GM20000 (cell line): ENCODE measurements at places on chromosomes 11 and 22.
A peak's percentile ranks its signal among the peaks of the same experiment; 100 is the strongest.

DNA sequence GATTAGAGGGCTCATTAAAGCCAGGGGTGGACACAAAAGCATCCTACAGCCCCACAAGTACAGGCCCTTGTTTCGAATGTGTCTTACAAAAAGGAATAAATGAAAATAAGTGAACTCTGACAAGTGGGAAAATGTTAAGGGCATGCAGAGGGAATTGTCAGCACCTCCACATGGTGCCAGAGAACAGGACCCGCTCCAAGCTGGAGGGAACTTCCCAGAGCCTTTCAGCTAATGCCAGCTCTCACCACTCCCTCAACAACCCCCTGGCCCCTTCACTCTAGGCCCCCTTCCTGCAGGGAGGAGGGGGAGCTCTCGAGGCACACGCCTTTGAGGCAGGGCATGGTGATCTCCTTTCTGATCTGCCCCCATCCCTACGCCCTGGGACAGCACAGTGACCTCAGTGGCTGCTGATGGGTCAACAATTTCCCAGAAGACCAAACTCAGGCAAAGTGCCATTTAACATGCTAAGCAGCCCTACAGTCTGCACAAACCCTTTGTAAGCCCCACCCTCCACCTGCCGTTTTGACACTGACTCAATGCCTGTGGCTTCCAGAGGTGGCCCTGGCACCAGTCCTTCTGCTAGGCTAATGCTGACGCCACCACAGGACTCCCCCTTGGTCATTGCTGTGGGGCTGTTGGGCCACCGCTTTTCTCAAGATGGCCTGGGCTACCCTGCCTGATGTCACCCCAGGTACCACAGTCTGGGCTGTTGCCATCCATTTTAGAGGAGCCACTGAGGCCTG, 12.5 kb upstream of the CHST1 start:
- no peak for DNase-seq

GRCh38 chr11:112630496-112630895, 330.7 kb upstream of the NCAM1 start:
- DNase-seq: no peak

DNA sequence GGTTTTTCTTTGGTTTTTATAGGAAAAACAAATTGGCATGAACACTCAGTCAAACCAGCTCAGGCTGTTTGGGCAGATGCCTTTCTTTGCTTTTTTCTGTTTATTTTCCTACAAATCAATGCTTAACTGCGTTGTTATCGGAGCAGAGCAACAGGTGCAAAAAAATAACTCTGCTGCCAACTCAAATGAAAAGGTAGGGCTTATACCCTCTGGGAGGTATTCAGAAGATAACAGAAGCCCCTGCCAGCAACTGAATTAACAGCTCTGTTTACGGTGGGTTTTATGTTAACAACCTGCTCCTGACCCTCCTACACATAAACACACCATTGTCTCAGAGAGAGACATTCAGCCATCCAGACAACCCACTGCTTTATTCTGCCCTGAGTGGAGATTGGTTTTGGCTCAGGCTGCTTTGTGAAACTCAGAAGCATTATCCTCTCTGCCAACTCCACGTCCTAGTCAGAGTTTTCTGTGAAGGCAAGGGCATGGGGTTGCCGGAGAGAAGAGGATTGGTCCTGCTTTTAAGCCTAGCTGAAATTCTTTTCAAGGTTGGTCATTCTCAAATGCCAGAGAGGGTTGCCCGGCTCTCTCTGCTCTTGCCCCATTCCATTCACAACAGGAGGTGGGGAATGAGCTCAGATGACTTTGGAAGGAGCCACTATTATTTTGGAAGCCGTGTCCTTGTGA, 11.4 kb downstream of the EHF start:
- no peak for DNase-seq

DNA sequence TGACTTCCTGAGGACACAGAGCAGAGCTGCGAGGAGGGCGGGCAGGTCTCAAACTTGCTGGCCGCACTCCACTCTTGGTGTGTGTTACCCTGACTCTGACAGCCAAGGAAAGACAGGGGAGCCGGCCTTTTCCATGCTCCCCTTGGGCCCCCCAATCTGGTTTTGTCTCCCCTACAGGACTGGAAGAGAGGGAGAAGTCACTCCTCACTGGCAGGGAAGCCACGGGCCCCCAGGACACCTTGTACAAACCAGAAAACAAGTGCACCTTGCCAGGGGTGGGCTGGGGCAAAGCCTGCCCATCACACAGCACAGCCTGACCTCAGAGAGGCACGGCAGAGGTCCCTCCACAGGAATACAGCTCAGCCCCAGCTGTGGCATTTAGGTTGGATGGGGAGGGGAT, 20.2 kb downstream of the CBX7 start:
- no peak for DNase-seq

GRCh38 chr11:71472357-71472885, 19.4 kb downstream of the NADSYN1 start:
- no peak for DNase-seq

GRCh38 chr11:2885678-2886081, at the start of gene CDKN1C:
TSS of gene CDKN1C (minus strand) at chr11:2885775. CDS start at chr11:2885456, 319 bp downstream.
- peak; percentile 98 for DNase-seq
